Mucosa of descending colon (tissue), 3 donors: ENCODE measurements at places on chromosomes 16 and 17.

- no peak for DNase-seq
Observed at GRCh38 chr17:60744355-60744966, 66.8 kb downstream of the BCAS3 start.

DNA sequence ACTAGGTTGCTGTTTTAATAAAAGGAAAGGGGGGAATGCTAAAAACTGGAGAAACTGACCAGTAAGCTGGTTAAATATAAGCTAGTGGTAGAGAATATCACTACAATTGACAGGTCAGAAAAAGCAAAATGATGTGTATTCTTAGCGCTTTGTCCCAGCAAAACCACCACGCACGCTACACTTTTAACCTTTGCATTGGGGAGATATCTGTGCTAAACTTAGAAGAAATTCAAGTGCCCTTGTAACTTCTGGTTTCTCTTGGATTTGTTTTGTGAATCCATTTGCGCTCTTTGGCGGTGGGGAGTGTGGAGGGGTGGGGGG lies 1.4 kb downstream of the GAN start:
- DNase-seq: no peak

DNA sequence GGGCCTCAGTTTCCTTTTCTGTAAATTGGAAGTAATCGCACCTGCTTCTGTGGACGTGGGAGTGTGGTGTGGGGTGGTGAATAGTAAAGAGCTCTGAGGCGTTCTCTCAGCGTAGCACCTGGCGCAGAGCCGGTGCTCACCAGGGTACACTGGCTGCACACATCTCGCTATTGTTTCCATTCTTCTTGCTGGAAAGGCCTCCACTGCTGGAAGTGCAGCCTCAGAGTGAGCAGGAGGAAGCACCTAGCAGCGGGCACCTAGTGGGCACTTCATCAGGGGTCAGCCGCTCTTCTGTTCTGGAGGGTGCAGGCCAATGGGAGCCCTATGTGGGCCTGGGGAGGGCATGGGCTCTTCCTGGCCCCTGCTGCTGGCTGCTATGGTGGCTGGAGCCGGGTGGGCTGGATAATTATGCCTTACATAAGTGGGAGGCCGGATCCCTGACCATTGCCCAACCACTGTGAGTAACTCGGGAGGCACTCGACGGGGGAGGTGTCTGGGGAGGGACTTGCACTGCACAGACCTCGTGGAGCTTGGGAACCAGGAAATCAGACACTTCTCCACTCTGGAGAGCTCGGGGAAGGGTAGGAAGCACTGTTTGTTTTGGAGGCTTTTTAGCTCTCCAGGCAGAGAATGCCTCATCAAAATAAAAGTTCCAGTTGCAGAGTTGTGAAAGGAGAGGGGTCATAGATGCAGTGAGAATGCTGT lies 1.7 kb downstream of the MAP2K3 start:
- peak; percentile 93 for DNase-seq

DNA sequence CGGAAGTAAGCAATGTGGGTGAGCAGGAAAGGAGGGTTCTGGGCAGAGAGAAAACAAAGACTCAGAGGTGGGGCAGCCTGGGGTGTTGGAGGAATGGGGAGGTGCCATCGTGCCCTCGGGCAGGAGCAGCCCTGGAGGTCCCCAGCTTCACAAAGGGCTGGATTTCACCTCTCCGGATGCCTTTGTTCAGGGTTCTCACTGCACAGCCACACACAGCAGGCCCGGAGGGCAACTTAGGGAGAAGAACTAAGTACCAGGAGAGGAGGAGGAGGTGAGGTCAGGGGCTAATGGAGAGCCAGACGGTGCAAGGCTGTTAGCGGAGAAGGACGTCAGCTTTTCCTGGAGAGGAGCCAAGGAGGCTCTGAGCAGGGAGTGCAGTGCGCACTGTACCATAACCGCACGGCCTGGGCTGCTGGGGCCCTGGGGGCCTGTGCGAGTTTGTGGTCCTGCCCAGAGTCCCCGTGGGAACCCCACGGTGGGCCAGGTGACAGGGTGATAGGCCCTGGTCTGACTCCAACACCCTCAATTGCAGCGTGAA lies 9.3 kb downstream of the ARRB2 start:
- DNase-seq: peak; percentile 47

DNA sequence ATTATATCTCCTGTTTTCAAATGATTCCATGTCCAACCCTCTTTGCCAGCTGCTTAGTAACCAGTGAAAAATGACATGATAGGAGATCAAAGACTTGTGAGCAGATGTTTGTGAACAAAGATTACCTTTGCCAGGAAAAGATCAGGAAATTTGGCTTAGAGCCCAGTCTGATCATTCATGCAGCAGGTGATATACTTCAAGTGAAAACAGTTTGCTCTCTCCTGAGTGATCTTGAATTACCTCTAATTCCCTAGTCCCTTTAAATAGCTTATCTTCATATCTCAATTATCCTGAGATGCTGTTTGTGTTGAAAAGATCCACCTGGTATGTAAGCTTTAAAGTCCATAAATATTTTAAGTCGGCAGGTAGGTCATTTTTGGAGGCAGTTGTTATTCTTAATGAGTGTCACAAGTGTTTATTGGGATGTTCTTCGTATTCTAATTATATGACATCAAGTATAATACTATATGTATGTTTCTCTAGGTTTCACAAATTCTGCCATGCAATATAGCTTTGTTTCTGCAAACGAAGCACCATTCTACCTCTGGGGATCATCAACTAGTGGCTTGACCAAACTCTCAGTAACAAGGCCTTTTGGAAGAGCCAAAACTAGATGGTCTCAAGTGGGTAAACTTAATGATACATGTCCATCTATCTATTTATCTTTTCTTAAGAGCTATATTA lies 13.2 kb upstream of the VPS35L start:
- DNase-seq: peak; percentile 49

- DNase-seq: no peak
Observed at GRCh38 chr16:67677712-67678111, 11.1 kb downstream of the C16orf86 start.

GRCh38 chr16:10972108-10972818 lies 27.9 kb downstream of the CLEC16A start:
- no peak for DNase-seq

- DNase-seq: no peak
Observed at GRCh38 chr17:74971842-74972106, 785 bp downstream of the HID1 start.

DNA sequence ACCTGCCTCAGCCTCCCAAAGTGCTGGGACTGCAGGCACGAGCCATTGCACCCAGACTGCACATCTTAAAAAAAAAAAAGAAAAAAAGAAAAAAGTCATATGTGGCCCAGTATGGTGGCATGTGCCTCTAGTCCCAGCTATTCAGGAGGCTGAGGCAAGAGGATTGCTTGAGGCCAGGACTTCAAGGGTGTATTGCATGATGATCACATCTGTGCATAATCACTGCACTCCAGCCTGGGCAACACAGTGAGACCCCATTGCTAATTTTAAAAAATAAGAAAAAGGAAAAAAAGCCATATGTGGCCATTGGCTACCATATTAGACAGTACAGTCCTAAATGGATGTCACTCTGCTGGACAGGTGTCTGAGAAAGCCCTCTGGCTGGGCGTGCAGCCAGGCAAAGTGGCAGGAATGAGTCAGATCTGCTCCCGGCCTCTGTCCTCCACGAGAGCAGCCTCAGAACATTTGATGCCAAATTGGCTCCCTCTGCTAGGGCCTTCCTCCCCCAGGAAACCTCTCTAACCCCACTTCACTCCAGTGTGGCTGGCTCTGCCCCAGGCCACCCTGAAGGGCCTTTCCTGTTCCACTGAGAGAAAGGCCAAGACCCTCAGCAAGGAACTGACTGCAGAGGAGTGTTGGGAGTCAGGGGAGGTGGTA lies 14.7 kb downstream of the CA7 start:
- peak; percentile 44 for DNase-seq
